Ureter (tissue), 1 donor: ENCODE measurements at places on chromosomes 4 and X.

- DNase-seq, result no peak
Observed at GRCh38 chr4:153346563-153346962, 2.1 kb downstream of the MND1 start.

DNA sequence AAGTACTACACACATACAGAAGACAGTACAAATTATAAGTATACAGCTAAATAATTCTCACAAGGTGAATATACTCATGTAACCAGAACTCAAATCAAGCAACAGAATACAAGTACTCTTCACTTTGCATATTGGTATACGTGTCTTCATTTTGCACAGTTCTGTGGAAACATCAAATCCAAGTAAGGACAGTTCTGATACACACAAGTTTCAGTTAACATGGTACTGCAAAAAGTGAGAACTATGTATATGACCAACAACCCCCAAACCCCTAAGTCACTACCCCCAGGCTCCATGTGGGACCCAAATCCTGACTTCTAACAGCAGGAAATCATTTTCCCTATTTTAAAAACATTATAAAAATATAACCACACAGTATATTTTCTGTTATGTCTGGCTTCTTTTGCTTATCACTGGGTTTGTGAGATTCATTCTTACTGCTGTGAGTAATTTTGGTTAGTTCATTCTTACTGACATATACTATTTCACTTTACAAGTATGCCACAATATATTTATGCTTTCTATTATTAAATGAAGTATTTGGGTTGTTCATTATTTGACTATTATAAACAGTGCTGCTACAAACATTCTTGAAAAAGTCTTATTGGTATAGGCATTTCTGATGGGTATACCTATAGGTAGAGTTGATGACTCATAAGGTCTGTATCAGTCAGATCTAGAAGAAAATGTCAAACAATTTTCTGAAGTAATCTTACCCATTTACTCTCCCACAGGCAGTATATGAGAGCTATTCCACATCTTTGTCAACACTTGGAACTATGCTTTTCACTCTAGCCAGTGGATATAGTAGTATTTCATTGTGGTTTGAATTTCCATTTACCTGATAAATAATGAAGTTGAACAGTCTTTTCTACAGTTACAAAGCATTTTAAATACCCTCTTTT is 47.0 kb downstream of the SCLT1 start:
- no peak for DNase-seq

DNA sequence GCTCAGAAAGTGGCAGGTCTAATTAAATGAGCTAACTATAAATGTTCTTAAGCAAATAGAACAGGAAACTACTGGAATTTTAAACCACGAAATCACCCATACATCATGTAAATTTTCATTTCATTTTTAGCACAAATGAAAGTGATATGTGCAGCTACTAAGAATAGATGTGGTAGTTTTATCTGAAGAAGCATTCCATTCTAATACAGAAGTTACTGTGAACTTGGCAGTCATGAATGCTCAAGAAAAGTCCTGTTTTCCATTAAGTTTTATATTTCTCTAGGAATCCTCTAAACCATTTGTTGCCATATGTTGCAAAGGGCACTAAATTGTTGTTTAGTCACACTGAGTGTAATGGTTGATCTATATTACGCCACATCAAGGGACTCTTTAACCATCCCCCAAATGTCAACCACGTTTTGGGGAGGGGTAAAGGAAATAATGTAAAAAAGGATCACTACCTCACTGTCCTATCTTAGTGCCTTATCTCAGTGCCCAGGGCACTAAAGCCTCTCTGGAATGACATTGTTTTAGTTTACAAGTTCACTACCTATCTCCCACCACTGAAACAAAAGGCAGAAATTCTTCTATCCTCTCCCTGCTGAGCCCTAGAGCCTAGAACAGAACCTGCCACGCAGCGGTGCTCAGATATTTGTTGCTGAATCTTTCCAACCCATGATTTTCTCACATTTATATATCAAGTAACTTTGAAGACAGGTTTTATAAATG is 118.0 kb downstream of the SHISA3 start:
- no peak for DNase-seq

GRCh38 chr4:127732623-127733328 is 2.6 kb downstream of the SLC25A31 start:
- no peak for DNase-seq

GRCh38 chr4:41009411-41009810 is 204.9 kb downstream of the APBB2 start:
- no peak for DNase-seq

DNA sequence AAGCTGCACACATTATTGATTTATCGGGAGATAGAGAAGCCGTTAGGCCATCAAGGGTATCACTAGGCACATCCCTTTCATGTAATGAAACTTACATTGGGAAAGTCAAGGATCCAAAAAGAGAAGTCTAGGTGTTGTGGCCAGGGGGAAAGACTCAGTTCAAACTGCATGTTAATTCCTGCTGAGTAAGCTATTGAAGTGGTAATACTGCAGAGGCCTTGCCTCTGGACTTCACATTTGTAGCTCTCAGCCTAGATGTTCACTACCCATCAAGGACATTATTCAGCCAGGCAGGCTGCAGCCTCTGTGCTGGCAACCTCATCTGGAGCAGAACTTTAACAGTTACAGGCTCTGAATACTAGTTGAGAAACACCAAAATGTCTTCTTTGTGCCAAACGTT is 2094.5 kb upstream of the AGA start:
- DNase-seq, result no peak

GRCh38 chr4:55296096-55296495 is 49.9 kb upstream of the SRD5A3 start:
- DNase-seq, result no peak

DNA sequence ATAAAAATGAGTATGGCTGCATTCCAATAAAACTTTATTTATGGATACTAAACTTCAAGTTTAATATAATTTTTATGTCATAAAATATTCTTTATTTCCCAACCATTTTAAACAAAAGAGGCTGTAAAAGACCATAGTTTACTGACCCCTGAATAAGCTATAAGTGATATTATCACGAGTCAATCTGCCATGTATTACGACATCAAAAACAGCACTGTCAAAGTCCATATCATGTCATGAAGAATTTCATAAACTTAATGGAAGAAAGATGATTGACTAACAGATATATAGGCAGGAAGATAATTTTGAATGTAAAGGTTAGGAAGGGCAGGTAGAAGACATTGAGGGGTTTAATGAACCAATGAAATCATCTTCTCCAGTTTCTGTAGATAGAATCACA is 18.2 kb downstream of the TMEM156 start:
- DNase-seq, result no peak

- DNase-seq, result no peak
Observed at GRCh38 chr4:71677568-71677967, 106.3 kb downstream of the GC start.

DNA sequence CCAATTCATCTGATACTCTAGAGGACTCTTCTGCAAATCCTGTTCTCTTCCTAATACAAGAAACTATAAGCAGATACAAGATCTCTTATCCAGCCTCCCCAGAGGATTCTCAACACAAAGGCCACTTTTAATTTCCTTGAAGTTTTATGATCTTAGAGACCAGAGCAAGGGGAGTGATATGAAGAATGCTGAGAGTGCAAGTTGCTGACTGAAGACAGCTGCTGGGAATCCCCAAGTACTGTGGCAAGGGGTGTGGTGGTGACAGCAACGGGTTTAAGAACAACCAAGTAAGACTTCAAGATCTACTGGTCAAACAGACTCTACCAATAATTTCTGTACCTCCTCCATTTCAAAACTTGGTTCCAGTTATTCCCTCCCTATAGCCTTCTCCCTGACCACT is 7.0 kb downstream of the AMMECR1 start:
- no peak for DNase-seq

- no peak for DNase-seq
Observed at GRCh38 chrX:85112293-85112692, 108.6 kb downstream of the APOOL start.

- DNase-seq, result no peak
Observed at GRCh38 chr4:15130441-15130840, 128.2 kb downstream of the CPEB2 start.

DNA sequence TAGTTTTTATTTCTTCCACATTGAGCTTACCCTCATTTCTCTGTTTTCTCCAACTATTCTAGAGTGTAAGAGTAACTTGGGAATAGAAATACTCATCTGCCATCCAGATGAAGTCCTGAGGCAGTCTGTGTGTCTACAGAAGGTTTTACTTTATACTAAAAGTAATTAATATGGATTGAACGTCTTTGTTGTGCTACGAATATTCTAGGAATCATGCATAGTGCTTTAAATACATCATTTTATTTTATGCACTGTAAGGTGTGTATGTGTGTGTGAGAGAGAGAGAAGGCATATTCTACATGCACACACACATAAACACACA is 305.7 kb downstream of the INPP4B start:
- no peak for DNase-seq

DNA sequence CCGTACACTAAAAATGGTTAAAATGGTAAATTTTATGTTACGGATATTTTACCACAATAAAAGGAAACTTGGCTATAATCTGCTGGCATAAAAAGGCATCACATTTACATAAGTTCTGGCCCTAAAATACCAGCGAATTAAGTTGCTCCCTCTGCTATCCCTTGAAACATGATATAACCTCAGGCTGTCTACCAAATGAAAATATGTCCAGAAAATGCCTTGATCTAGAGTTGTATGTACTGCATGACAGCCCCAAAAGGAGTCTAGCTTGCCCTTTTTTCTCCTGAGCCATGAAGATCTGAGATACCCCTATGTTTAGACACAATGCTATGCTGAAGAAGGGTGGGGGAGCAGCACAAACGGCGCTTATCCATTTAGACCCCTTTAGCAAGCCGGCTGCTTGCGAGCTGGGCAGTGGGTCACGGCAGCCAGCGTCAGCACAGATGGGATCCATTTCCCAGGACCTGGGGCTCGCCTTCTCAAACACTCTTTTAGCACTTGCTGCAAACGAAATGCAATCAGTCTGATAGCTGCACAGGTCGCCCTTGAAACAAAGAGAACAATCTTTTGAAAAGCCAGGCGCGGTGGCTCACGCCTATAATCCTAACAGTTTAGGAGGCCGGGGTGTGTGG is 77.0 kb downstream of the AFAP1 start:
- DNase-seq, result no peak

DNA sequence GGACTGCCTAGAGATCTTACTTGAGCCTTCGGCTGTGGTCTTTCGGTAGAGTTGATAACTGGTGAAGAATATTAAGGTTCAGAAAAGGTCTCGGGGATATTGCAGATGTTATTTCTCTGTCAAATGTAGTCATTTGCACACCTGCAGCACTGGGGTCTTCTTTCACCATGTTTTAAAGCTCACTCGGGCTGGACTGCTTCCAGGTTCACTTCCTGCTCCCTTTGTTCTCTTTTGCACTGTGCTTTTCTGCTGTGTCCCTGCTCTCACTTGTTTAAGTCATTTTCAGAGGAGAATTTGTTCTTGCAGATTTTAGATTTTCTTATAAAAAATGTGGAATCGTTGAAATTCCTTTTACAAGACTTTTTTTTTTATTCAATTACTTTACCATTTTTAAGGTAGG is 68.5 kb downstream of the BMPR1B start:
- DNase-seq, result no peak

GRCh38 chr4:101643186-101643837 is 147.2 kb upstream of the BANK1 start:
- no peak for DNase-seq

DNA sequence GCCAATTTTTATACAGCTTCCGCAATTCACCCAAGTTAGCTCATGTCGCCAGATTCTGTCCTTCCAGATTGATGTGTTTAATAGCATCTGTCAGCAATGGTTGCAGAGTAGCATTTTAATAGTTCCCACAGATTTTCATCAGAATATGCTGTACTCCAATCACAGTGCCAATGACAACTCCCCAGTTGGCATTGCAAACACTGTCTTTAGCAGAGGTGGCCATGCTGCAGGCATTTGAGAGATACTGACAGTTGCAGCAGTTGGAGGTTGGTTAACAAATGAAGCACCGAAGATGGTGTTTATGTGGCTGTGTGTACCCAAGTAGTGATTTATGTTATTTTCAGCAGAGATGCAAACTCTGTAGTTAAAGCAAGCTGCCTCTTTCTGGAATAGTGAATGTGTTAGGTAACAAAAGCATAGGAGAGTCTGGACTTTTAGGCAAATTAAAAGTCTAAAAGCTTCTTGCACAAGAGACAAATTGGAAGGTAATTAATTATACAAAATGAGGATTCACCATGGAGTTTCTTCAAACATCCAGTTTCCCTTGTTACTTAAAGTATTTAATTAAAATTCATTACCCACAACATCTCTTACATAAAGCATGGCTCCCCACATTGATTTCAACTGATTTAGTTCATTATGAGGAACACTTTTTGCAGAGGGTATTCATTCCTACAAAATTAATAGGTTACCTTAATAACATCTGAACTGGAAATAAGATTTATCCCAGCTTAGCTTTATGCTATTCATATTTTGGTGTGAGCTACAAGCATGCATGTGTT is 65.2 kb downstream of the PARM1 start:
- DNase-seq, result no peak

GRCh38 chrX:152913346-152913745 is 15.5 kb downstream of the ZNF185 start:
- no peak for DNase-seq

- DNase-seq, result no peak
Observed at GRCh38 chr4:181308476-181309312, 934.5 kb upstream of the TENM3 start.

GRCh38 chr4:186236126-186236525 is 8.8 kb downstream of the KLKB1 start:
- DNase-seq, result no peak

DNA sequence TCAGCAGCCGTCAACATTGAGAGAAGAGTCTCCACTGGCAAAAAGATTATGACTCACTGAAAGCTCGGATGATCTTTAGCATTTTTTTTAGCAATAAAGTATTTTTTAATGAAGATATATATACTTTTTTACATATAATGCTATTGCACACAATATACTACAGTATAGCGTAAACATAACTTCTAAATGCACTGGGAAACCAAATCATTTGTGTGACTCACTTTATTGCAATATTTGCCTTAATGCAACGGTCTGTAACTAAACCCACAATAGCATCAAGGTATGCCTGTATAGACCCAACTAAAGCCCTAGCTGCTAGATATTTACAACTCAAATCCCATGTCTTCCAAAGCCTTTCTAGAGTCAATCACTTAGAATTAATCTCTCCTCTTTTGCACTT is 52.3 kb upstream of the EDNRA start:
- DNase-seq, result no peak

DNA sequence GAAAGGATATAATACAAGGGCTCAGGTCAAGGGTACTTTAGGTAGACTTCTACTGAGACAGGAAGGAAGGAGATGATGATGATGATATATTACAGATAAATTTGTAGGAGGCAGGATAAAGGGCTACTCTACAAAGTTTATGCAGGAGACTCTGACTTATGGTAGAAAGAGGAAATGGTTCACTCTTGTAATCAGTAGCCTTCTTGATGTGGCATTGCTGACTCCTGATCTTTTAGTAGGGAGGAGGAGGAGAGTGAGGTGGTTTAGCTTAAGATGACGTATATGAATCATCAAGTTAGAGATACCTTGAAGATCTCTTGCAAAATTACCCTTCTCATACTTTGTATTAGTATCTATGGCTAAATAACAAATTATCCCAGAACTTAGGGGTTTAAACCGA is 4.7 kb downstream of the BLTP1 start:
- no peak for DNase-seq

GRCh38 chrX:24759786-24760185 is 66.1 kb downstream of the POLA1 start:
- DNase-seq, result no peak
